ENCODE measurements at places on chromosomes 5 and 9.
A peak's percentile ranks its signal among the peaks of the same experiment; 100 is the strongest.

DNA sequence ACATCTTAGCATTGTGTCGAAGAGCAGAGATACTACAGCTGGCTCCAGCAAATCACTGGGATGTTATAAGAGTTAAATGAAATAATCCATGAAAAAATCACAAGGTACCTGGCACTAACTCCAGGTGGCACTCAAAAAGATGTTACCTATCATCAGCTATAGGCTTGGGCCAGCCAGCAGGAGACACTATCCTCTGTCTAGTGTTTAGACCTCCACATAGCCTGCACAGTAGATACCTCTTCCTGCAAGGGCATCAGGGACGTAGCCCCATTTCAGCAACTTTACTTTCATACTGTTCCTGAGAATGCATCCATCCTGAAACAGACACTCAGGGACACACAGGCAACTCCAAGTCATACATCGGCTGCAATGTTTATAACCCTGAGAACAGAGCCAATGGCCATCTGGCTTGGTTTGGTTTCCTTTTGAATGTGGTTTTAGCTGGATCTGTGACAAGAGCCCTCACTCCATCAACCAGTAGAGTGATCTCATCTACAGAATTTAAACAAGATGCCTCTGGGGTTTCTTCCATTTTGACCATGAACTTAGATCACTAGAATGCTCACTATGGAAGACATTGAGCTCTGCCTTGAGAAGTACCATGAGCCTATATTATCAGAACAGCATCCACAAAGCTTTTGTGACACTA, 69.9 kb downstream of the TLE1 start:
- no peak for DNase-seq

DNA sequence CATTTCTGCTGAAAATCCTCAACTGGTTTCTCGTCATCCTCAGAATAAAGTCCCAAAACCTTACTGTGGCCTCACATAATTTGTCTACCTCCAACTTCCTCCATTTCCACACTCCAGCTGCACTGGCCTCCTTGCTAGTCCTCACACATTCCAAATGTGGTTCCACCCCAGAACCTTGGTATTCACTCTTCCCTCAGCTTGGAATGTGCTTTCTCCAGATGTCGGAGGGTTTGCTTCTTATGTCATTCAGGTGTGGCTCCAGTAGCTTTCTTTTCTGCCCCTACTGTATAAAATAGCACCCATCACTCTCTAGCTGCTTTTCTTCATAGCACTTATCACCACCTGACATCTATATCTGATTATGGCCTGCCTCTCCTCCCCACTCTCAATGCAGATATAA, 102.5 kb upstream of the IFNK start:
- no peak for DNase-seq

GRCh38 chr5:32531885-32532520, 53.4 kb upstream of the SUB1 start:
- DNase-seq = no peak

- DNase-seq = no peak
These were observed 61.9 kb downstream of the DENND1A start for GRCh38 chr9:123868002-123868401.

DNA sequence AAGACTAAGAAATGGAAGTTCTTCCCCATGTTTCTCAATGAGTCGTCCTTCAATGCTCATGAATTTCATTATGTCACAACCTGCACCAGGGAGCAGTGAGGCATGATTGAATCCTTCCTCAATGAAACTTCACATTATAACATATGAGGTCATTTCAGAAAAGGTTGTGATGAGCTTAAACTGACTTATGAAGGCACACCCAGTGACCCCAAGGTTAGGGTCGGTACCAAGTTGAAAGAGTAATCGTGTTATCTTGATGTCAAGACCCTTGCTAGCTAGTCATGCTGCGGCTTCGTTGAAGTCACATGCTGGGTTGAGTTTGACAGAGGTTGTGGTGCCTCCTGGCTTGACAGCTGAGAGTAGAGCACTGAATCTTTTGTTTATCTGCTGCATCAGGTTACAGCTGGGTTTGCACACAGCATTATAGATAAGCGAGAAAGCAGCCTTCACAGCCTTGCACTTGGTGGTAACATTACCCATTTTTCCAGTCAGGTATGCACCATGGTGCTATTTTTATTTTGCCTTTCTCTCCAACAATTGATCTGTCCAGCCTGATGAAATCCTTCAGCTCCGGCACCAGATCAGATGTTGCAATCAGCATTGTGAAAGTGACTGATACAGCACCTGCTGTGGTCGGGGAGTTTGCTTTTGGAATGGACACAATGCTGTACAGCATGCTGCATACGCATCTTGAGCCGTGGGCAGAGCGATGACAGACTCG, 133.2 kb downstream of the ERCC6L2 start:
- no peak for DNase-seq

GRCh38 chr5:128427921-128428320, 110.1 kb downstream of the FBN2 start:
- no peak for DNase-seq

GRCh38 chr5:74233091-74233490, 407.4 kb downstream of the ENC1 start:
- no peak for DNase-seq

DNA sequence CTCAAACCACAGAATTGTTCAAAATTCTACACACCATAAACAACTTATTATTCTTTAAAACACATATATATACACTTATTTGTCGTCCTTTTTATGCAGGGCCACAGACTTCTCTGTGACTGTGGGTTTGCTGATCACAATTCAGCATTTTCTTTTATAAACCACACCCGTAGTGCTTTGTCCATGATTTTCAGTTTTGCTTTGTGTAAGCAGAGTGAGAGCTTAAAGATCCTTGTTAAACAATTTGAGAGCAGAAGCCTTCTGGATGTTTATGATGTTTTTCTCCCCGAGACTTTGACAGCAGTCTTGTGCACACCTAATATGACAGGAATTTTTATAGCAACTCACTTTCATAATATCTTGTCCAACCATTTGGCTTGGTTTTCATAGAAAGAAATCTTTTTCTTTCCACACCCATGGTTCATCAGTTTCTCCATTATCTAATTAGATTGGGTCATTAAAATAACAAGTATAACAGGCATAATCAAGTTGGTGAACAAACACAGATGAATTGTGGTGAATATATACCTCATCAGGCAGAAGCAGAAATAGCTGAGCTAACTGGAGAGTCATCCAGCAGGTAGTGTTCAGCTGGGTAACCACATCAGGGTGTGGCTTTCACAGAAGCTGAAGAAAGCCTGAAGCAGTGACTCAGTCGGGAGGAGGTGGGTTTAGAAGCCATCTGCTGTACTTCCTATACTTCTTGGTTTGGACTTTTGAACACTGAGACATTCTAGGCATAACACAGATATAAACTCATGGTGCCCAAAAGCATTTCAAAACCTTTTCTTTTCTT, 232.8 kb downstream of the DOCK8 start:
- peak; percentile 24 for DNase-seq

DNA sequence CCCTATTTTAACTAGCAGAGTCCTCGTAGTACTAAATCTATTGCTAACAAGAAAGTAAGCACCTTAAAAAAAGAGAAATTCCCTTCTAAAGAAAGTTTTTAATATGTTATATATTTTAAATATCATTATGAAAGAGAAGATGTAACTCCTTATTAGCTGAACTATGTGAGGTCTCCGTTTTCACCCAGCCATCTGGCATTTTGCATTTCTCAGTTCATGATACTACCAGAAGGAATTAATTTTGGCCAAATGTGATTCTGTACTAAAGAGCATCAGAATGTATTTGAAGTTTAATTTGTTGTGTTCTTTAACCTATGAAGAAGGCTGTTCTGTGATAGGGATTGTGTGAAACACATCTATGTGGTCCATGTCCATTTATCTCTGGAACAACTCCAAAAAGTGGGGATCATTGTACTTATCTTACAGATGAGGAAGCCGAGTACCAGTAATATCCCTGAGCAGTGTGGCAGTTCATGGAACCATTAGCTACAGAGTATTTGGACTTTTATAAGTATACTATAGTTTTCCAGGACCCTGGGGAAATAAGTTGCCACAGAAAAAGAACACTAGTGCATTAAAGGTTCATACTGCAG, 29.8 kb downstream of the TNFAIP8 start:
- DNase-seq = no peak

- no peak for DNase-seq
These were observed 18.4 kb downstream of the CAMK4 start for GRCh38 chr5:111242606-111243005.

DNA sequence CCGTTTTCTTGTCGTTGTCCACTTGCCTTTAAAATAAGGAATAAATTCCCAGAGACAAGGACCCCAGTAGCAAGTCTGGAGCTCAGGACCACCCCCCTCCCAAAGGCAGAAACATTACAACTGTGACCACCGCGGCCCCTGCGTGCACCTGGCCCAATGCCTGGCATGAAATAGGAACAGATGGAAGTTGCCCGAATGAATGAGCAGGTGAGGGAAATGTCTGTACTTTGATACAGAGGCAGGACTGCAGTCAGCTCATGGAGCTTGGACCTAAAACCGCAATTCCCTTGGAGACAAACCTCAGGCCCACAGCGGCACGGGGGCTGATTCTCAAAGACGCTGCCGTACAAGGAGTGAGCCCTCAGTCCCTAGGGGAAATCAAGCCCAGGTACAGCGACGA, 55.3 kb upstream of the SARDH start:
- no peak for DNase-seq

DNA sequence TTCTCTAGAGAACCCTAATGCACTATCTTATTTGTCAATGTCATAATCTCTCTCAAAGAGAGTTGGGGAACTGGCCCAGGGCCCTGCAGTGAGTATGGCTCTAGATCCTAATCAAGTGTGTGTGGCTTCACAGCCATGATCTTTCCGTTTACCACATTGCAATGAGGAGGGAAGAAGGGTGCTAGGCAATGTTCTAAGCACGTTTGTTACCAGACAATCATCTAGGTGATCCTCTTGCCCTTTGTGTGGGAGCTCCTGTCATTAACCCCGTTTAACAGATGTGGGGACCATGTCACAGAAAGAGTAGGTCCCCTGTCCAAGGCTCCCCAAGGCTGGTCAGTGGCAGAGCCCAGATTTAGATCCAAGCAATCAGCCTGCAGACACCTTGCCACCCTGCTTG, 128.2 kb upstream of the IRX4 start:
- DNase-seq = no peak

DNA sequence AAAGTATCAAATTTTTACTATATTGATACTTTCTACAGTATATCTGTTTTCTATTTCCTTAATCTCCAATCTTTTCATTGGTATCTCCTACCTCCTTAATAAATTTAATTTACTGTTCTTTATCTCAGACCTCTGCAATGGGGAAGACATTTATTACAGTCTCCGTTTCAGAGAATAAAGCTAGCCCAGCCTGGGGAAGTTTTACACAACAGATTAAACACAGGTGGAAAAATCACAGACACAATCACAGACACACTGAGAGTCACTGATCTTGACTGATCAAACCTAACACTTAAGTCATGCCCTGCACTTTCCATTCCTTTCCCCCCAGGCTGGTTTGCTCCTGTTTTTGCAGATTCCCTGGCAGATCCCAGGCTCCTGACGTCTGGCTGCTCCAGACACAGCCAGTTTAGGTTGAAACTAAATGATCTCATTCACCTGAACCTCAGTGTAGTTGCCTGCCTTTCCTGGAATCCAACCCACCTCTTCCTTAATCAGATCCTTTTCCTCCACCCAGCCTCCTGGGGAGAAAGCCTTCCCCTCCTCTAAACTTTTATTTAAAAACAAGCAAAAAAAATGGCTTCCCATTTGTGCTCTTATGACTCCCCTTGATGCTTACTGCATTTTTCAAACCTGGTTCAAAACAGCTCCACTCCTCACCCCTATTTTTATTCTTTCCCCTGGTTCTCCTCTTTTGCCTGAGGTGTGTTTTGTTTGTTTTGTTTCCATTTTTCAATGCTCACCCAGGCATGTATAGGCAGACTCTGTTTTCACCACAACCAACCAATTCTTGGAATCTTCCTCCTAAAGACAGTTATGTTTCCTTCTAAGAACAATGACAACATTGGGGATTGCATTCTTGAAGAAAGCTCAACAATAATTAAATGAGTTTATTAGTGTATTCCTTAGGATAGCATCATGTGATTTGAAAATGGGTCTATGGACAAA, 29.5 kb upstream of the OSMR start:
- DNase-seq = no peak

DNA sequence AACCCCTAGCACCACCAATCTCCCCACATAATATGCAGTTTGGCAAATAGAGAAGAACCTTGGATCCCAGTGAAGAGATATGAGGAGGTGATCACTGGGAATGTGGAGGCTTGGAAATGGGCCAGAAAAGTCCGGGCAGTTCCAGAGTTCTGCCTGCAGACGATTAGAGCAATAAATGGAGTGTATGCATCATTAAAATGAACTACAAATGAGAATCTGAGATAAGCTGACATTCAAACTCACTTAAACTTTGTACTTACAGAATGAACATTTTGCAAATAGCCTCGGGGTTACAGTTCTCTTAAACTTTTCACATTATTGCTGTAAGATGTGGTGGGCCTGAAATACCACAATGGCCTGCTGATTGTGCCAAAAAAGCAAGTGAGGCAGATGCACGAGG, 23.0 kb upstream of the LHFPL2 start:
- no peak for DNase-seq

DNA sequence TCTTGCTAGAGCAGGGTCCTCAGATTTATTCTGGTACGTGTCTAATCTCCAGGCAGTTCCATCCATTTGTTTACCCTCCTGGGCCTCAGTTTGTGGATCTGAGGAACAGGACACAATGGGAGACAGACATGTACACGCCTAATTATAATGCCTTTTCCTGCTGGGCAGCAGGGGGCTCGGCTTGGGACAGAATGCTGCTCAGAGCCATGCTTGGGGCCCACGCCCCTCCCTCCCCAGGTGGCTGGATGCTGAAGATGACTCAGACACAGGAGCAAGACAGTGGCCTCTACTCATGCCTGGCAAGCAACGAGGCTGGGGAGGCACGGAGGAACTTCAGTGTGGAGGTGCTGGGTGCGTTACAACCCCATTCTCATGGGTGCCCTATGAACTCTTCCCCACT, 72.7 kb upstream of the ASS1 start:
- no peak for DNase-seq

- DNase-seq = no peak
These were observed 48.8 kb downstream of the SLC6A7 start for GRCh38 chr5:150238646-150239045.

GRCh38 chr9:37929441-37929895, 25.5 kb upstream of the SLC25A51 start:
- DNase-seq = no peak

DNA sequence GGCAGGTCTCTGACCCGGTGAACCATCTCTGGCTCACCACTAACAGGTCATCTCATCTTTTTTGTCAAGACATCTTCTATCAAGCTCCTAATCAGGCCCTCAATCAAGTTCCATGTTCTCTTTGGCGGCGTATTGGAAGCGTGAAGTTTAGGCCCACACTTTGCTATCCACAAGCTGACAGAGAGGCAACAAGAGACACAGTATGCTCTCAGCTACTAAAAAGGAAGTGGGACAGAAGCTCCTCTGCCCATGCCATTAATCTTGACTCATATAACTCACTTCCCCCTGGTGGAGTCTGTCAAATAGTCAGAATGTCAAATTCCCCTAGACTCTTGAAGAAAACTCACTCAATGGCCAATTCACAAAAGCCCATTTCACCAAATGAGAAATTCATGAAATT, 77.6 kb upstream of the TMC1 start:
- DNase-seq = no peak

- DNase-seq = no peak
These were observed 5.1 kb upstream of the PHYKPL start for GRCh38 chr5:178237431-178238312.
